ENCODE measurements at places on chromosomes 4 and X. TPM values are rescaled to one million over a fixed set of nuclear protein-coding genes. Genes with fewer than 3 reads are reported as not detected.

Gene CLDN34
- total RNA-seq = not detected

DNA sequence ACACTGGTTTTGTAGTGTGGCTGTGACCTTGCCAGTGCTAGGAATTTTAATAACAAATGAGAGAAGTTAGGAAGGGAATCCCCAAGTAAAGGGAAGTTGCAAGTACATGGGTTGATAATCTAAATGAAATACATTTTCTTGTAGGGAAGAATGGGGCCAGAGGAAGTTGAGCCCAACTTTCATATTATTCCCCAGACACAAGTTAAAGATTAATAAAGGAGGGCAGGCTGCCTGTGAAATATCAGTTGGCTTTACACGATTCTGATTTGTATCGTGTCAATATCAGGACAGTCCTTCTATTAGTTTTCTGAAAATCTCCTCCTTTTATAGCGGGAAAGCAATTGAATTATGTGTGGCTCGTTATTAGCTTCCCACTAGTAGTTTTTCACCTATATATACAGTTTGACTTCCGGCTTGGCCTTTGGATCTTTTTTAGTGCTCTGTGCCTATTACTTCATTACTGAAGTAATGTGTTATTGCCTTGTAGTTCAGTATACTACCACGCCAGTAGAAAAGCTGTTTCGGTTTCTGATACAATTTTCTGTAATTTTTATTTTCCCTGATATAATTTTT, 1.7 kb downstream of the PDLIM5 start:
- H3K27me3 ChIP-seq = no peaks in the 10 kb centered on the region
- peak overlapping the region; percentile 88 for H3K4me3 ChIP-seq
- peak overlapping the region; percentile 46 for H3K27ac ChIP-seq
- H3K36me3 ChIP-seq = peaks cover 20% of the 10 kb centered on the region

DNA sequence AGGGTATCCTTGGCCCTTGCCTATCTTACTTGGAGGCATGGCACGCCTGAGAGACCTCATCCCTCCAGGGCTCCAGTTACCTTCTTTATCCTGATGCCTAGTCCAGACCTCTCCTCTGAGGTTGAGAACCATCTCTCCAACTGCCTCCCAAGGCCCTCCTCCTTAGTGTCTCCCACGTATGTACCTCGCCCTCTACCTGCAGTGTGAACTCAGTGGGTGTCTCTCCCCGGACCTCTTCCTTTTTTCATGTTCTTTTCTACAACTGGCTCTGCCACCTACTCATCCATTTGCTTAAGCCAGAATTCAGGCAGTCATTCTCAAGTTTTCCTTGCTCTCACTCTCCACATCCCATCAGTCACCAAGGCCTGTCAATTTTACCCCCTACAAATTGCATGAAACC, 16.6 kb downstream of the RPS4X start:
- no peak for DNase-seq
- H3K27me3 ChIP-seq = no peaks in the 10 kb centered on the region
- no peak overlapping the region for H3K27ac ChIP-seq
- no peaks in the 10 kb centered on the region for H3K36me3 ChIP-seq
- H3K4me1 ChIP-seq = no peaks in the 10 kb centered on the region
- H3K4me3 ChIP-seq = no peak overlapping the region

DNA sequence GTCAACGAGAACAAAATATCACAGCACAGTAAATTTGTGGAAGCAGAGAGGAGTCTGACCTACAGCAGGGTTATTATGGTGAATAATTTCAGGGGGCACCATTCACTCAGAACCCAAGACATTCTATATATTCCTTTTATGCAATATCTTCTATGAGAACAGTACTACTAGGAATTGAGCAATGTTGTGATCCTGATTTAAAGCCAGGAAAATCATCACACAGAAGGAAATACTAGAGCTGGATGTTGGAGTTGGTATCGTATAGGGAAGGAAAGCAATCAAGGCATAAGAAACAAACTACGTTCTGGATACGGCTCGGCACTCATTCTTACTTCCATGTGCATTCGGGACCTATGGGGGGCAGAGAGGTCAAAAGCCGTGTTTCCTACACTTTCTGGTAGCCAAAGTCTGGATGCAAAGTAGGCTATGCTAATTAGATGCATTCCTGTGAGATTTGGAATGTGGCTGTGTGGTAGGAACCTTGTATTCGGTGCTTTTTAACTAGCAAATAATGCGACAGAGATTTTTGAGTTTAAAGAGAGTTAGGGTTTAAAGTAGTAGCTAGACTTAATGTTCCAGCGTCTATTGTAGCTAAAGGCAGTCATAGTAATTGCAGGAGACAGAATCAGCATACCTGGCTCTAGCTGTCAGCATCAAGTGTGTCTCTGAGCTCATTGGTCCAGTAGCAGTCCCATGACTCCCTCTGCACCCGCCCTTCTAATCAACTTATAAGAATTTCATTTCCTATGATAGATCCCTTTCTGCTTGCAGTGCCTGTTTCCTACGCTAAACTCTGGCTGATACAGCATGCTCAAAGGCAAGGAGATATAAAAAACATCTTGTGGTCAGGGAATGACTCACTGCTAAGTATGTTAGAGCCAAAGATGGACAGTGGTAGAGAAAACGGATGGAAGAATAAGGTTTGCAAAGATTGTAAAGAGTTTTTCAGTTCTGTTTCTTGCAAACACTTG, 43.3 kb upstream of the PDGFC start:
- no peaks in the 10 kb centered on the region for H3K27me3 ChIP-seq
- H3K27ac ChIP-seq = no peak overlapping the region
- H3K4me1 ChIP-seq = no peaks in the 10 kb centered on the region
- no peak overlapping the region for H3K4me3 ChIP-seq
- DNase-seq = no peak

Gene LAMP2
- 13.7 TPM for total RNA-seq

Gene KIF4A
- 12.6 TPM for total RNA-seq

- H3K27ac ChIP-seq = peak overlapping the region; percentile 83
- peaks cover 24% of the 10 kb centered on the region for H3K4me1 ChIP-seq
- 0 out of 2 replicates have a peak overlapping the region, but pooled peaks have one; percentile 66 for H3K4me3 ChIP-seq
These were observed 1.0 kb upstream of the PRDX4 start for GRCh38 chrX:23666282-23666681.

GRCh38 chr4:69843932-69844331, 16.0 kb downstream of the SULT1E1 start:
- no peaks in the 10 kb centered on the region for H3K36me3 ChIP-seq
- H3K4me3 ChIP-seq = no peak overlapping the region
- H3K27ac ChIP-seq = no peak overlapping the region
- DNase-seq = no peak
- H3K4me1 ChIP-seq = no peaks in the 10 kb centered on the region
- H3K27me3 ChIP-seq = no peaks in the 10 kb centered on the region

GRCh38 chrX:10597871-10598270, 22.5 kb downstream of the MID1 start:
- H3K36me3 ChIP-seq = no peaks in the 10 kb centered on the region
- H3K4me3 ChIP-seq = no peak overlapping the region
- peak; percentile 75 for DNase-seq
- H3K4me1 ChIP-seq = peaks cover 5% of the 10 kb centered on the region
- H3K27ac ChIP-seq = no peak overlapping the region

GRCh38 chr4:113007151-113007550, 42.3 kb upstream of the ANK2 start:
- H3K27me3 ChIP-seq = no peaks in the 10 kb centered on the region
- no peaks in the 10 kb centered on the region for H3K36me3 ChIP-seq
- H3K4me1 ChIP-seq = no peaks in the 10 kb centered on the region
- H3K4me3 ChIP-seq = no peak overlapping the region
- no peak overlapping the region for H3K27ac ChIP-seq

Gene UGT2B10
- not detected for total RNA-seq

Gene SSX5
- not detected for total RNA-seq
